Stimulated activated CD4-positive, alpha-beta T cell treated with anti-CD3 and anti-CD28 coated beads, Interleukin-4, amount 100 ng/mL, for 24 hours (primary cell): ENCODE measurements at places on chromosomes 2 and 18.

DNA sequence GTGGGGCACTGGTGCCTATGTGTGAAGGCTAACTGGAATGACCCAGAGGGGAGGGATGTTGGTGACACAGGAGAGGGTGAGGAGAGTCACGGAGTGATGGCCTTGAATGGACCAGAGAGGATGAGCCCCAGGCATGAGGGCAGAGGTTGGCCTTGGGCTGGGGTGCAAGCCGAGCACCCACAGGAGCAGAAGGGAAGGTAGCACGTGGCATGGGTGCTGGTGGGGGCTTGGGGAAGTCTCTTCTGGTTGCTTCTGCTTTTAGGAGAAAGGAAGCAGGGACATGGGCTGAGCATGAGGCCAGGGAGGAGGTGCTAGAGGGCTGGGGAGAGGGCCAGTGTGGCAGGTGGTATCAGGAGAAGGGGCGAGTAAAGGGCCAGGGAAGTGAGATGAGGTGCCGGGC lies 183.8 kb downstream of the DYSF start:
- no peak for DNase-seq

DNA sequence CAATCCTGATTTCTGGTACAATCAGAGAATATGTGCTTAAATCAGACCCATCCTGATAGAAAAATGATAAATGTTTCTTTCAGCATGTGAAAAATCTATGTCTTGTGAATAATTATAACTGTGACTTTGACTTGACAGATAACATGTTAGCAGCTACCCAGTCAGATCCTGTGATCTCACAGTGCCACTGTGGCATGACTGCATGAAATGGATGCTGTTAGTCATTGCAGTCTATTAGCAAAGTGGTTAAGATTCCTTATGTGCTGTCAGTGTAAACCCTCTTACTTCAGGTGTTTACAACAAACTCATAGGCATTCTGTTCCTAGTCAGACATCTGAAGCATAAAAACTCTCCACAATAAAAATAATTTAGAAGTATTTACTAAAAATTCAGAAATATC lies 244.6 kb upstream of the RND3 start:
- no peak for DNase-seq

DNA sequence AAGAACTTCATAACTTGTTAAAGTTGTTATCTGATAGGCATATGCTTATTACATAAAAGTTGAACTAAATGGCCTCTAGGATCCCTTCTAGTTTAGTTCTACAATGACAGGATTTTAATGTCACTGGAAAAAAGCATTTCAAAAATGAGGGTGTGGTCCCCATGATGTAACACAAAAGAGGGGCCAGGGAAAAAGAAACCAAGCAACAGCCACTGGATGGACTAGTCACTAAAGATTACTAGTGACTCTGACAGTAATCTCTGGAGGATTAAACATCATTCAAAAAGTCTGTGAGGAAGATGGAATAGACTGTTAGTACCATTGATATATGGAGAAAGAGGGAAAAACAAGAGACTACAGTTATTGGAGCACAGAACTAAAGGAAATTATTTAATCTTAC lies 22.6 kb downstream of the SEPTIN10 start:
- DNase-seq: no peak

DNA sequence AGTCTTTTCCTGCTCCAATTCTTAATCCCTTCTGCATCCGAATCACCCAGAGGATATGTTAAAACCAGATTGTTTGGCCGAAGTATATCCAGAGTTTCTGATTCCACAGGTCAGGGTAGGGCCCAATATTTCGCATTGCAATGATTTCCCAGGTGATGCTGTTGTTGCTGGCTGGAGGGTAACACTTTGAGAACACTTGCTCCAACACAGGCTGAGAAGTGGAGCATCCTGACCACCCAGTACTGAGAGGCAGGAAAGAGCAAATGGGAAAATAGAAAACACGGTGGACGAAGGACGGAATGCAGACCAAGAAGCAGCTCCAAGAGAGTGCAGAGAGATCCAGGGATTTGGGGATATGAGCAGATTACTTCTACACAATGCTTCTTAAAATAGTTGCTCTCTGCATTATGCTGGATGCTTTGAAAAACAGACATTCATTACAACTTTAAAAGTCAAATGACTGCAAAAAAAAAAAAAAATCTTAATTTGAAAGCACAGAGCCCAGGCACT lies 362.2 kb upstream of the SLC14A2 start:
- no peak for DNase-seq

GRCh38 chr2:86372641-86373502 lies 35.4 kb upstream of the REEP1 start:
- DNase-seq: no peak

GRCh38 chr2:104092886-104093285 lies 761.0 kb upstream of the POU3F3 start:
- DNase-seq: no peak

DNA sequence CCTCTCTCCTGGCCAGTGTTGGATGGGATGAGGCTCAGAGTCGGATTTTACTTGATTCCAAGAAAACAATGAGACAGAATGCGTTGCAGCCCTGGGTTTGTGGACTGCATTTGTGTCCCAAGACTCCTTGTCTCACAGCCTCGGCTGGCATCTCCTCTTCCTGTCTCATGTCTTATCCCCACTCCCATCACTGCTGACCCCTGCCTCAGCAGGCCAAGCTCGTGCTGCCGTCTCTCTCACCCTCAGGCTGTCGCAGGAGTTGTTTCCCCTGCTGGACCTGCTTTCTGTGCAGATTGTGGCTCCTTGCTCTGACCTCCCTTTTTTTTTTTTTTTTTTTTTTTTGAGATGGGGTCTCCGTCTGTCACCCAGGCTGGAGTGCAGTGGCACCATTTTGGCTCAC lies 70.2 kb upstream of the RALBP1 start:
- DNase-seq: no peak

DNA sequence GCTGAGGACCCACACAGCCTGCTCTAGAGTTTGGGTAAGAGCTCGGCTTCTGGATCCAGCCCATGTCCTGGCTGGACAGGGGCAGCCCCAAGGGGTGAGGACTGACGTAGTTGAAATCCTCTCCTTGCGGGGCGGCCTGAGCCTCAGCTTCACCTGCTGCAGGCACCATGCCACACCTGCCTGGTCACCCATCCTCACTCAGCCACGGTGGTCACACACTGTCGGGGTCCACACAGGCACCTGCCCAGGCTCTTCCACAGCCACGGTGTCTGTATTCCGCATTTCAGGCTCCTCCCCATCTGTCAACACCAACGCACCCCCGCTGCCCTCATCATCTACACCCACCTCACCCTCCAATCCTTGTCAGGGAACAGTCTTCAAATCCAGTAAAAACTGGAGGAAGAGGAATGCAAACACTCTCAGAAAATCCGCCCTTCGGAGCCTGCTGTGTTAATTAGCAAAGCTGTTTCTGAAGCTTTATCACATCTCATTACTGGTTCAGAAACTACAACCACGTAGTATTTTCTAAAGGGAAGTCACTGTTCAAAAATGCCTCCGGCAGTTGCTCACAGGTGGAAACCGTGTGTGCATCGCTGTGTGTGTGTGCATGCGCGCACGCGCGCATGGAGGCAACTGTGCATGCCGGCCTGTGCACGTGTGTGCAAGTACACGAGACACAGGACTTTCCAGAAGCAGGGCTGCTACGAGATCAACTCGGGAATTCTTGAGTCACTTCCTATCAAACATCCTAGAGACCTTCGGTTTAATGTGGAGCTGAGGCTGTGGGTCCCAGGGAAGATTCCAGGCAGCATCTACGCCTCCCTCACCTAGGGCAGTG lies 38.2 kb downstream of the SLC66A2 start:
- DNase-seq: no peak
